ENCODE measurements at places on chromosomes 2 and 18. TPM values are rescaled to one million over a fixed set of nuclear protein-coding genes. Genes with fewer than 3 reads are reported as not detected.

DNA sequence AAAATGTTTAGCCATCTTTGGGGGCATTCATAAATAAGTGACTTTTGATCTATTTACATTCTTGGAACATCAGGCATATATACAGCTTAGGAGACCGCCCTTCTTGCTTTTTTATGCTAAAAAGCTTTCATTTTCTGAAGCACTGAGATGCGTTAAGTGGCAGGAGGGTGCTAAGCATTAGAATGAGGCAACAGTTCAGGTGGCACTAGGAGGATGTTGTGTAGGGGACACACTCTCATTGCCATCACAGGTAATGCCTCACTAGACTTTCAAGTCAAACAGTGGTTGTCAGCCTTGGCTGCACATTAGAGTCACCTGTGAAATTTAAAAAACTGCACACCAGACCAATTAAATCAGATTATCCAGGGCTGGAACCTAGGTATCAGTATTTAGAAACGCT lies 39.1 kb downstream of the EHBP1 start:
- ATAC-seq = no peak

DNA sequence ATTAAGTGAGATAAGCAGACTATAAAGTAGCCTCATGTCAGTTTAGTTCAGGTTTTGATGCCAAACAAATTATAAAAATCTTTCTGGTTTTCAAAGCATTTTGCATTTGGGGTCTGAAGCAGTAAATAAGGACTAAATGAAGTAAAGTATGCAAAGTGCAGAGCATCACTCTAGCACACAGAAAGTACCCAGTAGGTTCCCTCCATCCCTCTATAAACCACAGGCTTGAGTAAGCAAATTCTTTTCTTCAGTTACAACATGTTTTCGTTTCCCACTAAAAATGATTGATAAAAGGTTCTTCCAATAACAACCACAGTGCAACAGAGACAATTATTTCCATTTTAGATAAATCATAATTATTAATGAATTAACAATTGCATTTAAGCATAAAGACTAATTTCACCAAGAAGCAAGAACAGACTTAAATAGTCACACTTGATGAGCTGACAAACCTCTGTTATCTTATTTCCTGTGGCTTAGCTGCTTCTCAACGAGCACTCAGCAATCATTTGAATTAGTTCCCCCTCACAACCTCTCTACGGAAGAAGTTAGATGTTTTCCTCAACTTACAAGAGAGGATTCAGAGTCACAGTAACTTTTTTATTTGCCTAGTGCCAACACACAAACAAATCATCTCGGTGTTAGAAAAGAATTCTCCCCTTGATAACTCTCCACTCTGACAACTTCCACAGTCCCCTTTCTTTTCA lies 249.8 kb downstream of the NBAS start:
- ATAC-seq = no peak

GRCh38 chr2:106288873-106289272 lies 94.8 kb upstream of the UXS1 start:
- no peak for ATAC-seq

DNA sequence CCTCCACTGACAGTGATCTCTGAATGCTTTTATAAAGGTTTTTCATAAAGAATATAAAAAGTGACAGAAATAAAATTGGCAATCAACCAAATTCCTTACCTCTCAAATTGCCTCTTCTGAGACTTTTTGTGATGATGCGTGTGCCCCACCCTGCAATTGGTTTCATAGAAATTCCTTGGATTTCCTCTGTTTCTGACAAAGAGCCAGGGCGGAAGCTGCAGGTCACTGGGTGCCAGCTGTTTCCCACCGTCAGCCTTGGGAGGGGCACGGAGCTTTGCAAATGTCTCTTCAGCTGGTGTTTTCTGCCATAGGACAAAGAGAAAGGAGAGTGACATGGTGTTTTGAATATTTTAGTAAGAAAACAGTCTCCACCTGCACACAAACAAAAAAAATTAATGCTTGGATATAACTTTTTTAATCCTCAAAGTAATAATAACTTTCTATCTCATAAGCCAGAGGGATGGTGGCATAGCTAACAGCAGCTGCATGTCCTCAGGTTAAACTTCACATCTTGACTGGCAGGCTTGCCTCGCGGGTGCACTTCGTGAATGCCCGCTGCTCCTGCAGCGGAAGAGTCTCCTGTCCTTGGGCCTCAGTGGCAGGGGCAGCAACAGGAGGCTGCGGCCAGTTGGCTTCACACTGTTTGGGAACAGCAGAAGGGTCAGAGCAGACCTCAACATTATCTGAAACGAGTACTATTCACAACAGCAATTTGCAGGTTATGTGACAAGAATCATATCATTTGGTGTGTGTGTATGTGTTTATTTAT lies 24.7 kb downstream of the AGAP1 start:
- no peak for ATAC-seq

DNA sequence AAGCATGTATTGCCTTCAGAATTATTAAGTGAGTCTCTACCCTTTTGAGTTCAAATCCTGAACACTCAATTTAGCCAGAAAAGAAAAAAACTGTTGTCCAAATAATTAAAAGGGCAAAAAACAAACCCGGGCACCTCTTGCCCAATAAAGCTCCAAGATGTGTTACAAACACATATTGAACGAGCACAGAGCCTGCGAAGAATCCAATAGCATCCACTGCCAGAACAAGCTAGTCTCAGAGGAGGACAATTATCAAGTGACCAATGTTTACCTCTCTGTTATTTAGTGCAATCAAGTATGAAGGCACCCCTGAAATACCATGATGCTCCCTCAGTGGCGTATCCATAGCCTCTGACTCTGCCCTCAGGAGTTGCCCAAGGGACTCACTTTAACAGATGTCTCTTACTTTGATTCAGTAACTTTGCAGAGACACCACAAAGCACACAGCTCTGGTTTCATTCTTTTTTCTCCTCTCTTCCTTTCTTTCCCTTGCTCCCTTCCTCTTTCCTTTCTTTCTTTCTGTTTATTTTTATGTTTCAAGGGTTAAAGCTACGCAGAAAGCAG lies 93.5 kb upstream of the SPATS2L start:
- no peak for ATAC-seq

DNA sequence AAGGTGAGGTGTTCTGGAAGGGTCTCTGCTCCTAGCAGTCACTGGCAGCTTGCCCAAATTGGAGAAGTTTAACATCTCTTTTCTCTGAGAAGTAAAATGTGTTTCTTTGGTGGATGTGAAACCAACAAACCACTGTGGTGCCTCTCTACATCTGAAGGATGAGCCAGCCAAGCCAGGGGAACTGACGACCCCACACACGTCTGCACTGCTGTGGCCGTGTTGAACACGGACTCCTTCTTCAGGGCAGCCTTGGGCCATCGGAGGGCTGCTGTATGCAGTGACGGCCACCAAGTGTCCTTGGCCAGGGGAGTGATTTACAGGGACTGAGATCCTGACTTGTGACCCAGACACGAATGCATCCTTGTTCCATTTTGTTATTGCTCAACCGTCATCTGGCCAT lies 207.8 kb downstream of the ACKR3 start:
- ATAC-seq = no peak

DNA sequence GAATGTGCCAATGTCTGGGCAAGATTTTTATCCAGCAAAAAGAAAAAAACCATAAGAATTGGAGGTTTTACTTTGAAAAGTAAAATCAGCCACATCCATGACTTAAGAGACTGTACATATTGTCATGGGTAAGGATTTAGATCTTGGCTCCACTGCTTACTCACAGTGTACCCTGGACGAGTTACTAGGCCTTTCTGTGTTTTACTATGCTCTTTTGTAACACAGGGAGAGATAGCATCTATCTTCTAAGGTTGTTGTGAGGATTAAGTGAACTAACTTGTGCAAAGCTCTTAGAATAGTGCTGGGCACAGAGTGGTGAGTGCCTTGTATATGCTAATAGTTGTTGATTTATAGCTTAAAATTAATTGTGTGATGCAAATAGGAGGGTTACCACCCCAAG lies 255.9 kb downstream of the NEDD4L start:
- ATAC-seq = no peak

DNA sequence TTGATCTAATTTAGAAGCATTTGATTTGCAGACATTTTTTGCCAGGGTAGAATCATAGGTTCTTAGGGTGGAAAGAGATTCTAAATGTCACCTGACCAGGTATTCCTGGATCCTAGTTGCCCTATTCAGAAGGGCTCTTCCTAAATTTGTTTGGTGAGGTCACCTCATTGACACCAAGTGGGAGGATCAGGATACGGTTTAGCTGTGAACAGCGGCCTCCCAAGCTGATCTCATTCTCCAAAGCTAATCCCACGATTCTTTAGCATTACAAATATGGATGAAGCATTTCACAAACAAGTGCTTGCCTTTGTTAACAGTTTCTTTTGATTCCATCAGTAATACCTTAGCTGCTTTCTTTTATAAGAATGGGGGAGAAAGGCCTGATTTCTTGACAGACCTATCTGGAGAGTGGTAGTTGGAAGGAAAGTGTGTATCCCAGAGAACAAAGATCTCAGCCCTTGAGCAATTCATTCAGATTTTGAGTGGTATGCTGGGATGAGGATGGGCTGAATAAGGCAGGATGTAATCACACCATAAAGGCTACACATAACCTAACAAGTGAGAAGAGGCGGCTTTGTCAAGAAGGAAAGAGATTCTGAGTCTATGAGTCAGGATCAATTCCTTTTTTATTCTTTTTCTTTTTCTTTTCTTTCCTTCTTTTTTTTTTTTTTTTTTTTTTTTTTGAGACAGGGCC lies 16.6 kb downstream of the KCTD1 start:
- no peak for ATAC-seq

GRCh38 chr18:71168557-71169145 lies 879.8 kb downstream of the SOCS6 start:
- ATAC-seq = no peak

DNA sequence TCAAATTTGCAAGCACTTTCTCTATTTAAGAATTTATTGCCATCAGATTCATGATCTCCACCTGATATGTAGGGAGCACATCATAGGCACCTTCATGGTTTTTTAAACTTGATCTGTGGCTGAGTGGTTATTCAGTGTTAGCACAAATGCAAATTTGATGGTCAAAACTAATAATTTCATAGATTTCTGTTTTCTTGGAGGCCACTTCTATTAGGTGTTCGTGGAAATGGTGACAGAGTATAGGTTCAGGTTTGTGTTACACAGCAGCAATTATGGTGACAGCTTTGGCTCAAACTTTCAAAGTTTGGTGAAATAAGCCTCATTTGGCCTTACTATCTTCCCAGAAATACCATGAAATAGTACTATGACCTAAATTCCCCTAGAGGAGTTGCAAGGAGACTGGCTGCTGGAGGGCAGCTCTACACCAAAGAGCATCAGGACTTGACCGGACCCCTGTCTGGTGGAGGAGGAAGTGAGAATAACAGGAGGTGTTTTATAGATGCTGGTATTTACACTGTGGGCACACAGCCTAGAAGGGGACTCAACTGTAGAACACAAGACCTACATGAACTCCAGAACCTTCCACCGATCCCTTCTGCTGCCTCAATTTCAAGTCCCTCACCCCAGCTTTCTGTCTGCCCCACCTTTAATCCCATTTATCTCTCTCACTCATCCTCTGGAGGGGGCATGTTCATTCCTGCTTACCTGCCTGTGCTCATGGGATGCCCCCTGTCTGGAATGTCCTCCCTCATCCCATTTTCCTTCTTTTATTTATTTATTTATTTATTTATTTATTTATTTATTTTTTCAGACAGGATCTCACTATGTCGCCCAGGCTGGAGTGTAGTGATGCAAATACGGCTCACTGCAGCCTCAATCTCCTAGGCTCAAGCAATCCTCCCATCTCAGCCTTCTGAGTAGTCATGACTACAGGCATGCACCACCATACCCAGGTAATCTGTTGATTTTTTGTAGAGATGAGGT lies 132.9 kb upstream of the SIX2 start:
- ATAC-seq = no peak

GRCh38 chr2:241558532-241559322 lies at the start of gene BOK:
BOK (plus strand) TSS chr2:241558745; CDS start chr2:241559484, 739 bp downstream.
- peak; percentile 75 for ATAC-seq

- ATAC-seq = no peak
Measured at GRCh38 chr2:120712180-120712681, 23.4 kb upstream of the GLI2 start.

DNA sequence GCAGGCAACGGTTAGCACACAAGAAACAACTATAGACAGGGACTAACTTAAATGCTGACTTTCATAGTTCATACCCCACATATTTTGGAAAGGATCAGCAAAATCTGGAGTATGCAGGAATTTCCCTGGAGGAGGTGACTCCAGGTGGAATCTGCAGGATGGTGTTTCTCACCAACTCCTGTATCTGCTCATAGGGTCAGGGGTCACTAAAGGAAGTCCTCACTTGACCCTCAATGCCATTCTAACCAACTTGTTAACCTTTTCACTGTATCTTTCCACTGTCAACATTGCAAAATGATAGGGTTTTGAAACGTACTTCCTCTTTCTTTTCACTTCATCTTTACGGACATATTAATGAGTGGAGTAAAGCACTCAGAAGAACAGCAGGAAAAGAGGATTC lies 207.0 kb upstream of the CXCR4 start:
- no peak for ATAC-seq

DNA sequence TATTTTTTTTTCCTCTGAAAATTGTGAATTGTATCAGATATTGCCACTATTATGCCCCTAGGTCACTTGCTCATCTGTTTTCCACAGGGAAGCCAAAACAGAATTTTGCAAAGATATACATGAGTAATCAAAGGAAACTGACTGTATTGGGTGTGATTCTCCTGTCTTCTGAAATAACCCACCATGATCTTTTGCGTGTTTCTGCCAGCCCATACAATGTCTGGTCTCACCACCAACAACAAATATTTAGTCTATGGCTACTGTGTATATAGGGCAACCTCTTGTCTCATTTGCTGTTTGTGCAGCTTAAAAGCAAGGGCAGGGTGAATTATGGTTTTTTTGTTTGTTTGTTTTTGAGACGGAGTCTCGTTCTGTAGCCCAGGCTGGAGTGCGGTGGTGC lies 26.5 kb downstream of the EPAS1 start:
- ATAC-seq = no peak

GRCh38 chr18:28019425-28020108 lies 157.4 kb downstream of the CDH2 start:
- no peak for ATAC-seq

DNA sequence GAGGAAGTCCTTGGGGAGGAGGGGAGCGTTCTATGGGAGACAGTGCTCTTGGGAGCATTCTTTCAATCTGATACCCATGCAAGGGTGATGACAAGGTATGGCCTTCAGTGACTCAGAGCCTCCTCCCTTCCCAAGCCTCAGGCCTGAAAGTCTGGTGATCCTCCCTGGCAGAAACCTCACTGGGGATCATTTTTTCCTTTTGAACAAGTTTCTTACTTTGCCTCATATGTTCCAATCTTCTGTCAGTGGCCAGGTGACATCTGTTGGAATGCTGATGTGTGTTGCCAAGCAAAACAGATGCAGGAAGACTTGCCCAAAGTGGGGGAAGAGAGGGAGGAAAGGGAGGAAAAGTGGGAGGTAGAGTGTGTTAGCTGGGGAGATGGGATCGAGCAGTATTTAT lies 224.8 kb downstream of the NEDD4L start:
- ATAC-seq = no peak

- ATAC-seq = no peak
Measured at GRCh38 chr2:42464631-42465030, 29.2 kb downstream of the KCNG3 start.

- peak; percentile 16 for ATAC-seq
Measured at GRCh38 chr2:37232131-37232933, 874 bp downstream of the NDUFAF7 start.

- no peak for ATAC-seq
Measured at GRCh38 chr2:45193581-45193980, 184.3 kb upstream of the SIX2 start.

Gene SH3BP4
- total RNA-seq = 63.0 TPM

Gene IAH1
- 82.0 TPM for total RNA-seq

Gene TCF23
- not detected for total RNA-seq

Gene PGAP1
- 9.0 TPM for total RNA-seq

Gene LIPG
- total RNA-seq = 0.16 TPM

Gene CCL20
- 3.1 TPM for total RNA-seq

Gene C1QL2
- total RNA-seq = not detected

Gene LOXL3
- 7.2 TPM for total RNA-seq

Gene UGT1A8
- not detected for total RNA-seq

Gene SOX11
- total RNA-seq = 0.87 TPM
